ENCODE measurements at places on chromosomes 5 and 9.
A peak's percentile ranks its signal among the peaks of the same experiment; 100 is the strongest.

DNA sequence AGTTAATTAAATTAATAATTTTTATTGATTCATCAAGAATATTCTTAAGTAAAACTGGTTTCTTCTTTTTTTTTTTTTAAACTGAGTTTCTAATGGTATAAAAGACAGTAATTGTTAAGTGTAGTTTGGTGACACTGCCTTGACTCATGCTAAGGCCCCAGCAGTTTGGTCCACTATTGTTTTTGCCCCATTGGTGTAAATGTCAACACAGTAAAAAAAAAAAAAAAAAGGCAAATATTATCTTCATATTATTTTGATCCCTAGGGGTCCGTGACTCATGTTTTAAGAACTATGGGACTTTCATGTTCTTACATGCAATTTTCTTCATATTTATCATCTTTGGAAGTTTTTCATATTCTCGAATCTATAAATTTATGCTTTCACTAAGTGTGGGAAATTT, 29.2 kb upstream of the JAK2 start:
- peak; percentile 35 for DNase-seq

DNA sequence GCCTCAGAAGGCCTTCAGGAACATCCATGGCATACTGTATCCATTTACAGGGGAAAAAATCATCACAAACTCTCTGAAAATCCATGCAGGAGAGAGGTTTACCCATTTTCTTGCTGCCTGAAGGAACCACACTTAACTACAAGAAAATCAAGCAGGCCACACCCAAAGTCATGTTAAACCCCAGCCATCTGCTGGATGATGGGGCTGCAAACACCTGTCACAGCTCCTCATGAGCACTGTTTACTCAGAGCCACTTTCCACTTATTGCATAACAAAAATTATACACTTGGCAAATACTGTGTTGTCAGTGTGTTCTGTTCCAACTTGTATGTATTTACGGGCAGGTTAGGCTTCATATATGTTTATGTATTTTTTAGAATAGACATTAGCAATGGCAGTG, 35.8 kb downstream of the PPIC start:
- DNase-seq, result no peak

DNA sequence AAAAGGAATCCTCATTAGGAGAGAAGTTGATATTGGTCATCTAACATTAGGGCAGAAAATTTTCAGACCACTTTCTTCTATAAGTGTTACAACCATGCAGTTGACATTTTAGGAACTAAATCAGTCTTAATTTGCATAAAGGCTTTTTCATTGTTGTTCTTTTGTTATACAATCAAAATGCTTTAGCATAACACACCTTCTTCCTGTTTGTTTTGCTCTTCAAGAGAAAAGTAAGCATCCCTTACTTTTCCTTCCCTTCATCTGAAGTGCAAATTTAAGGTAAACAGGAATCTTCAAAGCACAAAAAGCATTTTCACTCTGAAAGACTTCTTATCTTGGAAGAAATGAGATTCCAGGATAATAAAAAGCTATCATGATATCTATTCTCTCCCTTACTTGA, 273.6 kb downstream of the PTPRD start:
- DNase-seq, result no peak

DNA sequence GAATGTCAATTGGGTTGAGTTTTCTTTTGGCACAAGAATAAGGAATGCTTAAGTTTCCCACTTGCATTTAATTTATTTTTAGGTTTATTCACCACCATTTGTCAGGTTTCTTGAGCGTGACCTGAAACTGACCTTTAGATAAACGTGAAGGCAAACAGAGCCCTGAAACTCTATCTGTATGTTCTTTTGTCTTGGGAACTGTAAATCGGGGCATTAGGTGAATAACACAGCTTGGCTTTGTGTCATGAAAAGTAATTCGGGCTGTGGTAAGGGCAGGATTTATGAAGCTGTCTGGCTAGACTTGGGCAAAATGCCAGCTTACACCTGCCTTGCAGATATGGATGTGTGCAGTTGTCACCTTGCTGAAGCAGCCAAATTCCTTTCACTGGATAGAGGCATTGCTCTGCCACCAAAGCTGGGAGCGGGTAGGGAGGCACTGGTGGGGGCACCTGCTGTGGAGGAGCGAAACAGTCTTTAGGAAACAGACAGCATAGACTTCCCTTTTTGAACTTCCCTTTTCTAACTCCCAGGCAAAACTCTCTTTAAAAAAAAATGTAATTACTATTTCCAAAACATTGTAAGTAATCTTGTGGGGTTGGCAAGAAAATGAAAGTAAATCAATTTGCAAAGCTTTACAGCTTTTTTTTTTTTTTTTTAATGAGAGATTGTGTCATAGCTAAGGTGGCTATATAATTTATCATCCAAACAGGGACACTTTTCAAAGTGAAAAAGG, 545.2 kb downstream of the CSNK1G3 start:
- peak; percentile 16 for DNase-seq
